ENCODE measurements at places on chromosomes 1 and 21.

DNA sequence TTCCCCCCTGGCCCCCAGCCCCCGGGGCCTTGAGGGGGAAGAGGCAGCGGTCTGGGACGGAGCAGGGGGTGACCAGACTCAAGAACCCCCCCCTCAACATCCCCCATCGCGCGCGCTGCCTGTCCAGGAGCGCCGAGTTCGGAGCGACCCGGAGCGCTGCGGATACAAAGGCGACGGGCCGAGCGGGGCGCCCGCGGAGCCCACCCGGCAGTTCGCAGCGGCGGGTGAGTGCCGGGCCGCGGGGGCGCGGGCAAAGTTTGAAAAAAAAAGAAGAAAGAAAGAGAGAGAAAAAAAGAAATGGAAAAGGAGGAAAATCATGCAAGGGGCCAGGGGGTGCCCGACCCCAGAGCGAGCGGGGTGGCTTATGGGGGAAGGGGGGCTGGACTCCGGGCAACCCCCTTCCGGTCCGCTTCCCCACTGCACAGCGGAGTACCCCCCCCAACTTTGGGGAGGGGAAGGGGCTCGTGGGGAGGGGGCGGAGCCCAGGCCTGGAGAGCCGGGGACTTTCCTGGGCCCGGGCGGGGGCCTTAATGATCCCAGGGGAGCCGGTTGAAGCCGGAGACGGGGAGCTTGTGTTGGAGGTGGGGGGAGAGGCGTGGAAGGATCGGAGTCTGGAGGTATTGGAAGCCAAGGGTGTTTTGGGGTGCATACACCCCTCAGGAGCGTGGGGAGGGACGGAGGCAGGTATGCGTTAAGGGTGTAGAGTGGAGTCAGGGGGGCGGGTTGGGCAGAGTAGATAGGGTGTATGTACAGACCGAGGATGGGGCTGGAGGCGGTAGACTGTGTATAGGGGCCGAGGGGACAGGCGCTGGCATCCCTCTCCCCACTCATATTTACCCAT, 502 bp downstream of the VANGL2 start:
- no peak for DNase-seq

DNA sequence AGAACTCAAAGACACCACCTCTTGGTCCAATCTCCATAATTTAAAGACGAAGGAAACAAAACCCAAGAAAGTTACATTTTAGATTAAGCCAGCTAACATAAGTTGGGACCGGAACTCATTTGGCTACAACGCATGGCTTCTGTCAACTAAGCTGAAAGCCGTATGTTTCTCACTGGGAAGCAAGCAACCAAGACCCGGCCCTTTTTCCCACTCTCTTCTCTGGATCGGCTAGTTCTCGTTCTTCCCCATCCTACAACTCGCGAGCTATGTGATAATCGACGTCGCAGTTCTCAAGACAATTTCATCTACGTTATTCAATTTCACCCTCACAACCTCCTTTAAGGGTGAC, 601 bp downstream of the CCT8 start:
- DNase-seq: no peak

DNA sequence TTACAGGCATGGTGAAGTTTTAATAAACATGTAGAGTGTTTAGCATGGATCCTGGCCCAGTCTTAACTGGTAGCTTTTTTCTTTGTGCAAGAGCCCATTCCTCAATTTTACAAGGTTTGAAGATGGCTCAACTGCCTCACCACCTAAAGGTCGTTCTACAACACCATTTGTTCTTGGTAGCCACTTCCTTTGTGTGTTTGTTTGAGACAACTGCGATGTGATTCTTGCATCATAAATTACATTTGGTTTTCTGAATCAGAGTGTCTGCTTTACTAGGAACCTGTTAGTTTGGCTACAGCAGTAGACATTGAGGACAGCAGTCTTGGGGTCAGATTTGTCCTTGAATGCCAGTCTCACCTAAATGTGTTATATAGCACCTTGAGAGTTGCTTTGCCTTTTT, 3.3 kb downstream of the PLEKHM2 start:
- no peak for DNase-seq

DNA sequence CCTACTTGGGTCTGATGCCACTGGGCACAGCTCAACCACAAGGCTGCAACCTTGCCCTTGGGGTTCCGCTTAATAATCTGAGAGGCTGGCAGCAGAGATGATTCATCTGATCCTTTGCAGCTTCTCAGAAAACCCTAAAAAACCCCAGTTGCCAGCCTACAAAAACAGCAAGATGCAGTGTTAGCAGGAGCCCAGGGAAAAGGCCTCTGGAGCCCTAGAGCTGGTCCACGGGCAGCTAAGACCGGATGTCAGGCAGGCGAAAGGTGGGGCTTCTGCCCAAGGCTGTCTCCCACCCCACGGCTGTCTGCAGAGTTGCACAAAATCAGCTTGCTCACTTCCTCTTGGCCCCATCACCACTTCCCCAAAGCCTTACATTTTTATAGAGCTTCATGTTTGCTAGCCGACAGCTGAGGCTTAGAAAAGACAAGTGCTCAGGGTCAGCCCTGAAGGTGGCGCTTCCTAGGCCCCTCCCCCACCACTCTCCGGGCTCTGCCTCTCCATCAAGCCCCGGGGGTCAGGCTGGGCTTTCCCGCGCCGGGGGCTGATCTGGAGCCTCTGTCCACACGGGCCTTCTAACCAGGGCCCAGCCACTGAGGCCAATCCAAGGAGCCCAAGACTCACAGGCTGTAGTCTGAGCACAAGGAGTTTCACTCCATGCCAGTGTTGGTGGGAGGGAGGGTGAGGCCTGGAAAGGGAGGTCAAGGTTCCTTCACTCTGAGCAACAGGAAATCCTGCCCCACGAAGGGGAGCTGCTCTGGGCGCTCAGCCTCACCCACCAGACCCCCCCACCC, 4.2 kb upstream of the ADORA3 start:
- peak; percentile 86 for DNase-seq

- DNase-seq: no peak
These were observed 5.7 kb downstream of the PIGR start for GRCh38 chr1:206940588-206940936.

DNA sequence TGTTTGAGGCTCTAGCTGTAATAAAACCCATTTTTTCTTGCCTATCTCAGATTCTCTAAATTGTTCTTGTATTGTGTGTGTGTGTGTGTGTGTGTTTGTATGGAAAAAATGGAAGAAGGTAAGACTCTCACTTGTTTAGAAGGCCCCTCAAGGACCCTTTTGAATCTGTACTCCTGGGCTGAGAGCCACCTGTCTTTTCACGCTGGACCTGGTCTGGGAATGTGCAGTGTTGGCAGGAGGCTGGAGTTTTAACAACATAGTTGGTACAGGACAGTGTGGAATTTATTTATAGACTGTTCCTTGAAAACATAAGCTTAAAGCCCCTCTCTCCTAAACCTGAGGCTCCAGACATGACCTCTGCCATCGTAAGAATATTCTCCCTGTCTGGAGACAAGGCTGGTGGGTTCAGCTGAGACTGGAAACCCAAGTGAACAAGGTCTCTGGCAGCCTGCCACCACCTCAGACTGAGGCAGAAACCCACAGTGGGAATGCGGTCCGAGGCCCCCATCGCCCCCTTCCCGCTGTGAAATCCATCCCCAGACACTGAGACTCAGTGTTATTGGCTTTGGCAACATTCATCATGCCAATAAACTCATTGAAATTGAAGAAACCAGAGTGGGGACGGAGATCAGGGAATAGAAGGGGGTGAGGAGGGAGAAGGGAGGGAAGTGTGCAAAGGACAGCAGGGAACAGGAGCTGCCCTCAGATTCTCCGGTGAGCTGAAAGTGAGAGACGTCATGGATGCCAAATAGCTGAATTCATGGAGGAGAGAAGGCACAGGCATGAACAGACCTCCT, 24.6 kb upstream of the PLXNA2 start:
- no peak for DNase-seq

DNA sequence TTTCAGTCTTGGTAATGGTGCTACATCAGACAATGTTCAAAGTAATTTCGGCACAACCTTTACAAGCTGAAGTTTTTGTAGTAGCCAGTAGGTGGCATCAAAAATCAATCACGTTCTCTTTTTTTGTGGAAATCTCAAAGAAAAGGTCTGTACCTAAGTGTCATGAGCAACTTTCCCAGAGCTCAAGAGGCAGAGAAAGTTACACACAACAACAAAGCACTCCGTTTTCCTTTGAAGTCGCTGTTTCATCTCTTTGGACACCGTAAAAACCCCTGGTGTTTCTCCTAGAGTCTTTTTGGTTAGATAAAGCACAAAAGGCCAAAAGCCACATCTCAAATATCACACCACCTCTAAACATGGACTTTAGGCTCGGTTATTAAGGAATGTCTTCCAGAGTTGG, 131.6 kb downstream of the LHX8 start:
- peak; percentile 28 for DNase-seq

DNA sequence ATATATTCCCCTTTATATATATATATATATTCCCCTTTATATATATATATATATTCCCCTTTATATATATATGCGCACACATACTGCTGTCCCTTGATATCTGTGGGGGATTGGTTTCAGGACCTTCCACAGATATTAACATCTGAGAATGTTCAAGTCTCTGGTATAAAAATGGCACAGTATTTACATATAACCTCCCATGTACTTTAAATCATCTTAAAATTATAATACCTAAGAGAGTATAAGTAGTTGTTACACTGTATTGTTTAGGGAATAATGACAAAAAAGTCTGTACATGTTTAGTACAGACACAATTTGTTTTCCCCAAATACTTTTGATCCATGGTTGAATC, 45.8 kb downstream of the NR5A2 start:
- no peak for DNase-seq

DNA sequence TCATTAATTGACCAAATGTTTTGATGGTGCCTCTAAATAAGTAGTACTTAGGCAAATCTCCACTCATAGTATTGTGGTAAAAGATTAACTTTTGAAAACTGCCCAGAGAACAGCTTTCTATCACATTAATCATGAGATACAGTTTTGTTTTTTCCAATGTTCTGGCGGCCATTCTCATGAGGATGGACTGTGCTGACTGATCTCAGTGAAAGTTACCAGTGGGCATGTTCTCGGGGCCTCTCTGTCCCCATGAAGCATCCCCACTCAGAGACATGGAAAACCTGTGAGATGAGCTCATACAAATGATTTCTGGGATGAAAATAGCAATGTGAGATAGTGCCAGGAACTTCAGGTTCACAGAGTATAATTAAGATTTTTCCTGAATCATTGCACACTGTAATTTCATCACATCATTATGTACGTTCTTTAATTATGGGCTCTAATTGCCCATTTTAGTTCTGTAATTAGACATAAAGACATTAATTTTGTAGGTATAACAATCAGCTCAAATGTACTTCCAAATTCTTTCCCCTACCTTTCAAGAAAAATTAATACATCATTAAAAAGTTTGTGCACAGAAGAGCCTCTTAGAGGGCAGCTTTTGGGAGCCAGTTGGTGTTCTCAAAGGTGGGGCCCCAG, 40.5 kb downstream of the DDR2 start:
- DNase-seq: no peak

GRCh38 chr1:200154069-200154767, 126.7 kb downstream of the NR5A2 start:
- DNase-seq: peak; percentile 38

GRCh38 chr1:167104256-167104633, 10.4 kb downstream of the STYXL2 start:
- no peak for DNase-seq

GRCh38 chr1:51819810-51820209, 58.7 kb downstream of the NRDC start:
- no peak for DNase-seq

GRCh38 chr1:221117548-221117951, 238.3 kb downstream of the HLX start:
- no peak for DNase-seq

- DNase-seq: no peak
These were observed 57.9 kb upstream of the AJAP1 start for GRCh38 chr1:4596486-4596885.

DNA sequence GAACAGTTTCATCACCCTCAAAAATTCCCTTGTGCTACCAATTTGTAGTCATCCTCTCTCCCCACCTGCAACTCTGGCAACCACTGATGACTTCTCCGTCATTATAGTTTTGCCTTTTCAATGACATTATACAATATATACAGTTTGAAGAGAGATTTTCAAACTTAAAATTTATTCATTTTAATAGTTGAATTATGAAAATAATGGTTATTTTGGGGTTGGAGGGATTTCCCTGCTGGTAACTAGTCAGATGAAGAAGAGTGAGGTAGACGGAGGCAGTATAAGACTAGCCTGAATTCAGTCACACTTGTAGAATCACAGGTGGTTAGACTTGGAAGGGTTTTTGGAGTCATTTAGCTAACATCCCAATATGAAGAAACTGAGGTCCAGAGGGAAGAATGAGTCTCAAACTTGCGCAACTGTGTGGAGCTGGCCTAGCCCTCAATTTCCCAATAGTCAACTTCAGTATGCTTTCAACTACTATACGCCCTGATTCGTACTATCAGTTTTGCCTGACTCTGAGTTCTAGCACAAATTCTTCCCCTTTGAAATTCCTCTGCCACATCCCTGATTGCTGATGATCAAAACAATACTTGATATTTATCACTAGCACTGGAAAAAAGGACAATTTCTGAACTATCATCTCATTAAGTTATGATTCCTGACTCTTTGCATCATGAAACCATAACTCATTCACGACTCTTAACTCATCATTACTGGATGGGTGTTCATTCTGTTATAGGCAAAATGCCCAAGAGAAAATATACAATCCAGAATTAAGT, 54.2 kb downstream of the VANGL2 start:
- no peak for DNase-seq
